ENCODE measurements at places on chromosomes 1 and 21.

GRCh38 chr1:51341876-51342496 lies 11.6 kb upstream of the TTC39A start:
- no peak for DNase-seq

GRCh38 chr1:197343663-197344273 lies 75.7 kb downstream of the CRB1 start:
- DNase-seq, result no peak

DNA sequence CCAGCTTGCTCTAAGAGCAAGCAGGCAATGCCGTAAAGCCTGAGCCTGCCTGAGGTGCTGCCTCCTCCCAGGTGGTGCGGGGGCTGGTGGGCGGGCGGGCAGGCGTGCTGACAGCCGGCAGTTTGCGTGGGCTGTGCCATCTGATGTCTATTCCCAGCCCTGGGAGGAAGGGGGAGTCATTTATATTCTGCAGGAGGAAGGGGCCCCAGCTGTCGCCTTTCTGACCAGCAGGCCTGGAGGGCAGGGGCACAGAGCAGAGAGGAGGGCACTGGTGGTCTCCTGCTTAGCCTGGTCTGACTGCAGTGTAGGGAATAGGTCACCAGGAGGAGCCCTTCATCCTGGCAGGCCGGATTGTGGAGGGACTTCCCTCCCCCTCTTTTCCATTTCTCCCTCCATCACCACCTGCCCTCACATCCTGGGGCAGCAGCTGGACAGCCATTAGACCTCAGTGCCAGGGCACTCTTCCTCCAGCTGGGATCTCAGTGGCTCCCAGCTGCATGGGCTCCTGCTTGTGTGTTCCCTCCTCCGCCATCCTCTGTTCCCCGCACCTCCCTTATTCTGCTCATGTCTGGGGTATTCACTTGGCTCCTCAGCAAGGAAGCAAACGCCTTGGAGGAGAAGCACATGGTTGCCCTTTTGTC lies 4.4 kb downstream of the CYB561D1 start:
- no peak for DNase-seq

GRCh38 chr1:208410409-208410808 lies 166.2 kb upstream of the PLXNA2 start:
- DNase-seq, result no peak

GRCh38 chr1:36576551-36577110 lies 93.9 kb upstream of the CSF3R start:
- no peak for DNase-seq

DNA sequence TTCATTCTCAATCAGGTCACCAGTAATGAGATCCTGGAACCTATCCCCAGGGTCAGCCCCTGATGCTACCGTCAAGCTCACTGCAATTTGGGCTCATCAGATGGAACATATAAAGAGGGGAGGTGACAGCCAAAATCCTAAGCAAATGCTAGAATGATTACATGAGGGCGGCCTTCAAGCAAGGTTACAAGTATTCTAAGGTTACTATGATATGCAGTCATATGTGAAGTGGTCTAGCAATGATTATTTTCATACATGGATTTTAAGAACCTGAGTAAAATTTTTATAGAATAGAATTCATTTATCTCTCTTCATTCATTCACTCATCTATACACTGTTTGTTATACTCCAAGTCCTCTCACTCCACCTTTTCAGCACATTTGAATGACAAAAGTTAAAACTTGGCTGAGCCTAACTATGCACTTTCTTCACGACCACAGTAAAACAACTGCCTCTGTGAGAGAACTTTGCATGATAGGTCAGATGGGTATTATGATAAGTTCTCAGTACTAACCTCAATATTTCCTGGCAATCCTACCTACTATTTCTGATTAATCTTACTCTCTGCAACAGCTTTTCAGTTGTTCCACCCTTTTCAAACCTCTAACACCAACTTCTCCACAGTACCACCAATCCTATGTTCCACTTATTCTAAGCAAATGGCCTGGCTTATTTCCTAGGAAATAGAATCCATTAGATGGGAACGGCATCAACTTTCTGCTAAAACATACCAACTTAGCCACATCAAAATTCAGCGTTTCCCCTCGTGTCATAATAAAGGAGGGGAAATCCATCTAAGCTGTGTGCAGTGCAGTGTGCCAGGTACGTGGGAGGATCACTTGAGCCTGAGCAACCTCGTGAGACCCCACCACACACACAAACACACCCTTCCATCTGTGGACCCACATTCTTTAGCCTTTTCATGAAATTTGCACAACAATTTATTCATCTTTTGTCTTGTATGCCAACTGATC lies 32.0 kb downstream of the LHX9 start:
- DNase-seq, result no peak

DNA sequence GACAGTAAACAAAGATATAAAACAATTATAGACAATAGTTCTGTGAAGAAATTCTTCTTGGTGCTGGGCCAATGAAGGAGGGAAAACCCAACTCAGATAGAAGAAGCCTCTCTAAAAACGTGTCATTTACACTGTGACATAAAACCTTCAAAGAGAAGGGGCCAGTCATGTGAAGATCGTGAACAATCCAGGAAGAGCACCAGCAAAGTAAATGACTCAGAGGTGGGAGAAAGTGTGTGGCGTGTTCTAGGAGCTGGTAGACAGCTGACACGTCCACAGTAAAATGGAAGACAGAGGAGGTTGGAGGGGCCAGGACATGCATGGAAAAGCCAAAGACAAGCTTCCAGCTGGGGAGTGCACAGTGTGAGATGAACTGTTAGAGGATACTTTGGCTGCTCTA lies 143.6 kb downstream of the VAV3 start:
- no peak for DNase-seq

DNA sequence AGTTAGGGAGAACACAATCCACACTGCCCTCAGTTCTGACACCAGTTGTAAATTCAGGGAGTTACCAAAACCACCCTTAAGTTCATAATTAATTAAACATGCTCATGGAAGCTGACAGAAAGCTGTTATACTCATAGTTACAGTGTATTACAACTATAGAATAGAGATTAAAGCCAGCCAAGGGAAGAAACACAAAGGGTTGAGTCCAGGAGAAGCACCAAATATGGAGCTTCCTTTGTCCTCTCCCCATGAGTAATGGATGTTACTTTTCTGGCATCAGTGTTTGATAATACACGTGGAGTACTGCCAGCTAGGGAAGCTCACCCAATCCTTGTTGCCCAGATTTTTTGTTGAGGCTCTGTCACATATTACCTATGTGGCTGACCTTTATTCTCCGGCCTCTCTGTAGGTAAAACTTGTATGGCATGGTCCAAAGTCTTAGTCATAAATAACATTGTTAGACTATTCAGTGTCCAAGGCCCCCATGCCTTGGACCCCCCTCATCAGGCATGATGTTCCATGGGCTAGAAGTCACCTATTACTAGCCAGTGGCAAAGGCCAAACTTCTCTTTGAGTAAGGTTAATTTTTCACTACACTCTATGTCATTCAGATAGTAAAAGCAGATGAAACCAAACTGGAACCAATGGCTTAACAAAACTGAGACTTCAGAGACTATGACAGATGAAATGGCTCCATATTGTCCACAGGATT lies 175.7 kb downstream of the GPR52 start:
- no peak for DNase-seq

- peak; percentile 2 for DNase-seq
These were observed 91.7 kb downstream of the TBX15 start for GRCh38 chr1:118896416-118896815.

DNA sequence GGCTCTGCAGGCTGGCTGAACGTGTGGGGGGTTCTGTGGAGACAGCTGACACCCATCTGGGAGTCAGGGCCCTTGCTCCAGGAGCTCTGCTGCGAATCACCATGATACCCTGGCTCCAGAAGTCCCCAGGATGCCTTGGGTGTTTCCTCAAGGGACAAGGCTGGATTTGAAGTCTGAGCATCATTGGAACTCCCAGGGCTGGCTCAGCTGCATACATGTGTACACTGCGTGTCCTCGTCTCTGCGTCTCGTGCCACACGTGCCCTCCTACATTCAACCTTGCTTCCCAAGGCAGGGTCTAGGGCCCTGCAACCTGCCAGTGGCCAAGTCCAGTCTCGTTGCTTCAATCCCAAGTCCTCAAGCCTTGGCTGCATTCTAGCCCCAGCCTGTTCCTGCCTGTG lies 11.7 kb downstream of the CSF1 start:
- DNase-seq, result no peak

DNA sequence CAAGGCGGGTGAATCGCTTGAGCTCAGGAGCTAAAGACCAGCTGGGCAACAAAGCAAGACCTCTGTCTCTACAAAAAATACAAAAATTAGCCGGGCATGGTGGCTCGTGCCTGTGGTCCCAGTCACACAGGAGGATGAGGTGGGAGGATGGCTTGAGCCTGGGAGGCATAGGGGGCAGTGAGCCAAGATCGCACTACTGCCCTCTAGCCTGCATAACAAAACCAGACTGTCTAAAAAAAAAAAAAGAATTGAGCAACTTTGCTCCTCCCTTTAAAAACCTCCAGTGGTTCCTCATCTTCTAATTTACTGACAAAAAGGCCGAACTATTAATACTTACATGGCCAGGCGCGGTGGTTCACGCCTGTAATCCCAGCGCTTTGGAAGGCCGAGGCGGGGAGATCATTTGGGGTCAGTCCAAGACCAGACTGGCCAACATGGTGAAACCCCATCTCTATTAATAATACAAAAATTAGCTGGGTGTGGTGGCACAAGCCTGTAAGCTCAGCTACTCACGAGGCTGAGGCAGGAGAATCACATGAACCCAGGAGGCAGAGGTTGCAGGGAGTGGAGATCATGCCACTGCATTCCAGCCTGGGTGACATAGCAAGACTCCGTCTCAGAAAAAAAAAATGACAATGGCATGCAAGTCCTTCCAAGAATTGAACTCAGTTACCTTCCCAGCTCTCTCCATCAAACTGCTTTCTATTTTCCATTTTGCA lies 4.4 kb downstream of the ACBD3 start:
- no peak for DNase-seq

GRCh38 chr1:3431266-3431665 lies 23.2 kb upstream of the ARHGEF16 start:
- no peak for DNase-seq

DNA sequence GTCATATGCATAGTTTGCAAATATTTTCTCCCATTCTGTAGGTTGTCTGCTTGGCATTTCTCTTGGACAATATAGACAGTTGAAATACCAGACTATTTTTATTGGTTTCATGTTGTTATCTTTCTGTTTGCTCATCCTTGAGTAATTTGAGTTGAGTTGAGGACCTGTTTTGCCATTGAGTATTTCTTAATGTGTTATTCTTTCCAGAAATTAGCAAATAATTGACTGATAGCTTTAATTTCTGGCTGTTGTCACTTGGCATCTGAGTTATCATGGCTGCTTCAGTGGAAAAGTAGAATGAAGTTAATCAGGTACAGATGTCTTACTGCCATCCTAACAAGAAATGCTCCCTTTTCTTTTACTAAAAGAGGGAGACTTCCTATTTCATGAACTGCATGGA lies 264.8 kb upstream of the DUSP10 start:
- DNase-seq, result no peak

DNA sequence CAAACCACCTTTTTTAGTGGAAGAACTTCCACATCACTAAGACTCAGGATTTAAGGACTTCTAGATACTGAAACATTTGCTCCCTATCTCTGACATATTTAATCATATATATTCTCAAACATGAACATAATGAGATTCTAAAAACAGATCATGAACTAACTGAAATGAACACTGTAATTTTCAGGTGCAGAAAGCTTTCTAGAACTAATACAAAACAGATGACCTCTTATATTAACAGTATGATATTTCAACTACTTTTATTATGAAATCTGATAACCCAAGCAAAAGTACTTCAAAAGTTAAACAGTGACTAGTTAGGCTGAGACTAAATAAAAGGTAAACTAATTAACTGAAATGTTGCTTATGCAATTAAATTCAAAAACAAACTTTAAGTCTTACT lies 157.5 kb downstream of the COP1 start:
- no peak for DNase-seq

DNA sequence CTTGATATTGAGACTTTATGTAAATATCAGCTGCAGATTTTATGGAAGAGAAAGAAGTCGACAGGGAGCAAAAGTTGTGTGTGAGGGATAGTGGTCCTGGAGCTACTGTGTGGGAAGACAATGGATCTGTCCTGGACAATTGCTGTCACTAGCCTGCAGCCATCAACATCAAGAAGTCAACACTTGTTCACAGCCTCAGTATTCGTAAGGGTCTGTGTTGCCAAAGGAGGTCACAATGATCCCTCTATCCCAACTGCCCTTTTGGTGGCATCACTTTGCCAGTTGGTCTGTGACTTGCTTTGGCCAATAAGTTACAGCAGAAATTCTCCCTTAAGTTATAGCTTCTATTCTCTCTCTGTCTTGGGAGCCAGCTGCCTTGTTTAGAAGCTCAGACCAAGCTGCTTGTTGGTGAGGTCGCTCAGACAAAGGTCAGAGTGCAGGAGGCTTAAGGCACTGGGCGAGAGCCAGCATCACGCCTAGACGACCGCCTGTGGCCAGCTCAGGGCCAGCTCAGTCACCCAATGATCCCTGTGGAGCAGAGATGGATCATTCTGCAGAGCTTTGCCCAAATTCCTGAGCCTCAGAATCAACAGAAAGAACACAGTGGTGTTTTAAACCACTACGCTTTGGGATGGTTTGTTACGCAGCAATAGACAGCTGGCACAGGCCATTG lies 134.9 kb downstream of the RHOU start:
- no peak for DNase-seq

DNA sequence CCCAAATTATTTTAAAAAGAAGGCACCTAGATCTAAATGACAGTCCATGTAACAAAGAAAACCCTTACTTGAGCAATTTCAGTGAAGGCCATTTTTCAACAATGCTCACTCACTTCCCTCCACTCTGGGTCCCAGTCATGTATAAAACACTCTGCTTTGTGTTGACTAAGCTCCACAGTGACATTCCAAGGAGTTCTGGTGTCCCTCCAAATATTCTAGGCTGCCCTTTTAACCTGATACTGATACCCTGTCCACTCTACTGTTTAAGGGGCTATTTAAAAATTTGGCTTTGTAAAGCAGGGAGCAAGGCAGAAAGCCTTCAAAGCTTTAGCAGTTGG lies 73.6 kb downstream of the GNG12 start:
- DNase-seq, result no peak

GRCh38 chr1:222784371-222784770 lies 30.5 kb upstream of the DISP1 start:
- DNase-seq, result no peak

DNA sequence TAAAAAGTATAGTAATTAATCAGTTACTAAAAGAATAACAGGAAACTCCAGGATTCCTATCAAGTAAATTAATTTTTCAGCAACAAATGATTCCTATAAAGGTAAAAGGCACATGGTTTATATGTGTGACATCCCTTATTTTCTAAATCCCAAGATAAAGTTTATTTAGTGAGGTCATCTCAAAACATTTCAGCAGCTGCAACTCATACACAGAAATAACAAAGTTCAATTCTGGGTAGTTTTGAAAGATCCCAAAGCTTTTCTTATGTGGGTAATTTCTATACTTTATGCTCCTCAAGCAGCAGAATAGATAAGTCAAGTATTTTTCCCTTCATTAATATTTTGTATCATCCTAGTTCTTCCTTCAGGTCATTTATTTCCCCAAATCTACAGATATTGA lies 117.7 kb downstream of the EIF4G3 start:
- no peak for DNase-seq

GRCh38 chr1:12358499-12358898 lies 128.7 kb downstream of the VPS13D start:
- DNase-seq, result no peak

- DNase-seq, result no peak
These were observed 423.9 kb downstream of the PTBP2 start for GRCh38 chr1:97145321-97145956.

All from left lung (tissue), 14 donors.